ENCODE measurements at places on chromosomes 4 and X. TPM values are rescaled to one million over a fixed set of nuclear protein-coding genes. Genes with fewer than 3 reads are reported as not detected.

GRCh38 chr4:55386840-55387239, 8.9 kb upstream of the TMEM165 start:
- DNase-seq = no peak

- DNase-seq = peak; percentile 59
Measured at GRCh38 chr4:113673450-113673849, 88.1 kb downstream of the CAMK2D start.

DNA sequence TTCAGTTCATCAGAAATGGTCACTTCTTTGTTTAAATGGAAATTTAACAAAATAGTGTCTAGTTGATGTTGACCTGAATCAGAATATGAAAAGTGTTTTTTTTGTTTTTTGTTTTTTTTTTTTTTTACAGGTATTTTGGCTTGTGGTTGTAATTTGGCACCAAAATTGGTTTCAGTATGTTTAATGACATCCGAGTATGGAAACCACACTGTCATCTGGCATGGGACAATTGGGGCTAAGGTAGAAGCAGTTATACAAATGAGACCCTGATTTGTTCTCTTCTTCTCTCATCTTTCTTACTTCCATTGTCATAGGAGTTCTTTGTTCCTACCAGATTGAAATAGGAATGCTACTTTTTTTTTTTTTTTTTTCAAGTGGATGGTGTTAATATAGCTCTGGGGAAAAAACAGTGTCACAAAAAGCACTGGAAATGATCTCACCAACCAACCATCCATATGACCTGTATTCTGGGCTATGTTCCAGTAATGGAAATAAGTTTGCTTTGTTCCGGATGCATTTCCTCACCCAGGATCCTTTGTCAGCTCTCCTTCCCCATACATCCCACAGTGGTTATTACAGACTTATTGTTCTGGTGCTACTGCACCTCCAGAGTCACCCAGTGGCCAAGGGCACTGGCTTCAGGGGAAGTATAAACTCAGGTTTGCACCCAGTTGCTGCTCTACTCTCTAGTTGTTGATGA, 95.8 kb downstream of the ATXN3L start:
- DNase-seq = no peak

DNA sequence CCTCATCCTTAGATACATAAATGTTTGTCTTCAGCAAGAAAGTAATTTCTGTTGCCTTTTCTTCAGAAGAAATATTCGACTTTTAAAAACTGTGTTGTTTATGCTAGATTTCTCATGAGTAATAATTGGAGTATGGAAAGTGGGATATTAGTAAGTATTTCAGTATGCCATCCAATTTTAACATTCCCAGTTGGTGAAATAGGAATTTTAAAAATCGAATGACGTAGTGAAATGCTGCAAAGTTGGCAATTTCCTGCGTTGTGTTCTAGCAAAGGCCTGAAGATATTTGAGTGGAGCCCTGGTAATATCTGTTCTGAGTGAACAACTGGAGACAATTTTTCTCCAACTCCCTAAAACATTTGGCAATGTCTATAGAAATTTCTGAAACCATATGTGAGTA, 190.1 kb downstream of the ZNF330 start:
- no peak for DNase-seq

GRCh38 chr4:164536814-164537213, 217.1 kb upstream of the SMIM31 start:
- no peak for DNase-seq

DNA sequence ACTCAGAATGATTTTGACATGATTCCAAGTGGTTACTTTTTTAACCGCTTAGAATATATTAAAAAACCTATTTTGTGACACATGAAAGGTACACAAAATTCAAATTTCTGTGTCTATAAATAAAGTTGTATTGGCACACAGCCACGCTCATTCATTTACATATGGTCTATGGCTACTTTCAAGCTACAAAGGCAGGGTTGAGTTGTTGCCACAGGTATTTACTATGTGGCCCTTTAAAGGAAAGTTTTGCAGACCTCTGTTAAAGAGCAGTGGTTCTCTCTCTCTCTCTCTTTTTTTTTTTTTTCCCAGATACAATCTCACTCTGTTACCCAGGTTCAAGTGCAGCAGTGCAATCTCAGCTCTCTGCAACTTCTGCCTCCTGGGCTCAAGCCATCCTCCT, 23.0 kb downstream of the GPM6B start:
- DNase-seq = no peak

DNA sequence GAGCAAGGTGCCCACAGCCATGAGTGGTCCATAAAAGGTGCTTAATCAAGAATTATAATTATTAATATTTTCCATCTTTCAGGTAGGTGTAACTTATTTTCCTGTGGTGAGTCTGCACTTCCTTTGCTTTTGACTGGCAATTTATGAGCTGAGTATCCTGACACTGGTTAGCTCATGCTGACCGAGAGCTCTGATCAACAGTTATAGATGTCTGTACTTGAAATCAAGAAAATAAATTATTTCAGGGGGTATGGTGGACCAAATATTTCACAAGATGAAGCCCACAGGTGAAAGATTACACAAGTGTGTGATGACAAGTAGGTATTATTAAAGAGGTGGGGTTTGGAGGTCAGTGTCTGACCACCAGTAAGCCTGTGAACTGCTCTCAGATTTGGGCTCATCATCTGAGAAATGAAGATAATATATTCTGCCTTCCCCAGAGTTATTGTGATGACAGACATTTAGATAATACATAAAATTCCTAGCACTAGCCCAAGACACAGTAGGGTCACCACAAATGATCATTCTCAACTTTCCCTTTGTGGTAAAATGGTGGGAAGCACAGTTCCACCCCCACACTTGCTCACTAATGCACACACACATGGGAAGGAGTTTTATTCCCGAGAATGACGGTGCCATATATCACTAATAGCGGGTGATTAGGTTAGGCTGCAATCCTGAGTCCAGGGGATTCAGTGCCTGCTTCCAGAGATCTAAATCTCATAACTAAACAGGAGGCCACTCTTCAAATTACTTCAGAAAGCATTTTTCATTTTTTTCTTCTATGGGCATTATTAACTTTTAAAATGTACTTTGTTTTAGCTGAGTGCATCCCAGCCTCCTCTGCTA, 34.0 kb upstream of the PACRGL start:
- no peak for DNase-seq

DNA sequence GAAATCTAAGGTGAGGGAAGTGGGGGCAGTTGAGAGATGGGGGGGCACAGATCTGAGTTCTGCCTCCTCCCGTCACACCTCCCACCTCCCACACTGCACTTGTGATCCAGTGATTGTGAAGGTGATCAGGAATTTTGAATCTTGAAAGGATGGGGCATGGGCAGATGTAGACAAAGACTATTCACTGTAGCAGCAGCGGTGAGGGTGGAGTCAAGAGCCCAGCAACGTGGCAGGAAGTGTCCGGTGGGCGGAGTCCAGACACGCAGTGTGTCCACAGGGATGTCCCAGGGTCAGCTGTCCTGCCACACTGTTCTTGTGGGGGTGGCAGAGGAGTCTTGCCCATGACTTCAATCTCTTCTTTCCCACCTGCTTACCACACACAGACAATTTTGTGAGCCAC, 330.5 kb upstream of the GALNT7 start:
- no peak for DNase-seq

The TCEAL6 gene
- not detected for total RNA-seq

The CT45A10 gene
- not detected for total RNA-seq

Data from activated CD8-positive, alpha-beta T cell treated with anti-CD3 and anti-CD28 coated beads, Interleukin-2, amount 10 ng/mL, durations not matched to agents 7 days and 5 days (primary cell).